NCI-H82 (cell line): ENCODE measurements at places on chromosomes 16 and 17.
A peak's percentile ranks its signal among the peaks of the same experiment; 100 is the strongest.

- DNase-seq: peak; percentile 39
Observed at GRCh38 chr17:76560036-76560876, 20.4 kb downstream of the PRCD start.

GRCh38 chr16:65202461-65202860, 80.6 kb upstream of the CDH11 start:
- DNase-seq: no peak

GRCh38 chr17:63370696-63371095, 75.4 kb downstream of the CYB561 start:
- DNase-seq: no peak

- DNase-seq: no peak
Observed at GRCh38 chr16:67782567-67783352, 23.6 kb downstream of the RANBP10 start.

- DNase-seq: peak; percentile 91
Observed at GRCh38 chr17:43907998-43908721, 824 bp upstream of the MPP2 start.

GRCh38 chr17:60248618-60249289, 99.0 kb downstream of the CA4 start:
- no peak for DNase-seq

GRCh38 chr17:76843703-76844484, 24.3 kb upstream of the MGAT5B start:
- DNase-seq: no peak

DNA sequence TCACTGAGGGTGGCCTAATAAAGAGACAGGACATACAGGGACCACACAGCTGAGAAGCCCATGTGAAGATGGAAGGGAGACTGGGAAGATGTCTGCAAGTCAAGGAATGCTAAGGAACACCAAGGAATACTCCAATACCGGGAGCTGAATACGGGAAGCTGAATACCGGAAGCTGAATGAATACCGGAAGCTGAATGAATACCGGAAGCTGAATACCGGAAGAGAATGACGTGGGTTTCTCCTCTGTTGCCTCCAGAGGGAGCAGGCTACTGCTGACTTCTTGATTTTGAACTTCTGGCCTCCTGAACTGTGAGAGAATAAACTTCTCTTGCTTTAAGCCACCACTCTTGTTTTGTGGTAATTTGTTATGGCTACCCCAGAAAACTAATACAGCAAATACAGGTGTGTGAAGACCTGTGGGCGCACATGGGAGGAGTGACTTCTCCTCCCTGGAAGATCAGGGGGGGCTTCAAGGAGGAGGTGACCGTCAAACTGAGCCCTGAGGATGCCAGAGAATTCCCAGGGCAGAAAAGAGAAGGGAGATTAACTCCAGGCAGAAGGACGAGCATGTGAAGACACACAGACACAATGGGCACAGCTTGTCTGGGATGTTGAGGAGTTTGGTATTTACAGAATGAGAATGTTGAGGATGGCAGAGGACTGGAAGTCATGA, 259.9 kb downstream of the IRF8 start:
- no peak for DNase-seq

DNA sequence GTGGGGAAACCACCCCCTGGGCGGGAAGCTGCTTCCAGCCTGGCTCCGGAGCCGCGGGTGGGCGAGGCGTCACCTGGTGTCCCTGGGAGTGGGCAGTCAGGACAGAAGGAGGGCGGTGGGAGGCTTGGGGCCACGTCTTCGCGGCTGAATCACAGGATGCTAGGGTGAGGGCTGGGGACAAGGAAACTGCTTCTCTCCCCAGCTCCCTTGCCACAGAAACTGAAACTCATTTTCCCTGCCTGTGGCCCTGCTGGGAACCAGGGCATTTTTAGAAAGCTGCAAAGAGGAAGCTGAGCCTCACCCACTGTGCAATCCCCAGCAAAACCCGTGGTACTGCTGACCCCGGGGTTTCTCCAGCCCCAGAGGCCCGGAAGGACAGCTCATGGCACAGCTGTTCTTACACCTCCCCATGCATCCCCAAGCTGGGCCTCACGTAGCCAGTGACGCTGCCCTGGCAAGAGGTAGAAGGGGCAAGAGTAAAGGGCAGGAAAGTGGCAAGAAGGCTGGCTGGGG, 8.2 kb downstream of the RHBDF2 start:
- no peak for DNase-seq

DNA sequence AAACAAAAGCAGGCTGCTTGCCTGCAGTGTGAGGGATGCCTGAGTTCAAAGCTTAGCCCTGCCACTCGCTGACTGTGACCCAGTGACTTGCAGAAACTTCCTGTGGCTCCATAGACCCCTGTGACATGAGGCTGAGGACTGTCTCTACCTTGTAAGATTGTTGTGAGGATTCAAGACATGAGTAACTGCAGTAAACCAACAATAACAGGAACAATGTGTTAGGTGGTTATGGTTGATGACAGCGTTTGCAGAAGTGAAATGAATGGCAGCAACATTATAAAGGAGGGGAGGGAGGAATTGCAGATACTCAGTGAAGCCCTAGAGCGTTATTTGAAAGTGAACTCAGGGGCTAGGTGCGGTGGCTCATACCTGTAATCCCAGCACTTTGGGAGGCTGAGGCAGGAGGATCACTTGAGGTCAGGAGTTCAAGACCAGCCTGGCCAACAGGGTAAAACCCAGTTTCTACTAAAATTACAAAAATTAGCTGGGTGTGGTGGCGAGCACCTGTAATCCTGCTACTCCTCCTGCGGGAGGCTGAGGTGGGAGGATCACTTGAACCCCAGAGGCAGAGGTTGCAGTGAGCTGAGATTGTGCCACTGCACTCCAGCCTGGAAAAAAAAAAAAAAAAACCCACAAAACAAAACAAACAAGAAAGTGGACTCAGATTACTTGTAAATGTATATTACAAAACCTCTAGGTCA, 33.5 kb upstream of the EMP2 start:
- DNase-seq: no peak

- DNase-seq: no peak
Observed at GRCh38 chr16:16137110-16137509, 86.2 kb downstream of the ABCC6 start.

- DNase-seq: no peak
Observed at GRCh38 chr16:491220-491919, 36.1 kb upstream of the CAPN15 start.

GRCh38 chr17:9893411-9894012, 11.6 kb downstream of the RCVRN start:
- DNase-seq: no peak

- no peak for DNase-seq
Observed at GRCh38 chr17:73126716-73127473, 34.4 kb upstream of the SLC39A11 start.

GRCh38 chr17:21474815-21475214, 98.7 kb downstream of the KCNJ12 start:
- no peak for DNase-seq

GRCh38 chr16:30092373-30093010, 768 bp upstream of the TBX6 start:
- DNase-seq: peak; percentile 87

DNA sequence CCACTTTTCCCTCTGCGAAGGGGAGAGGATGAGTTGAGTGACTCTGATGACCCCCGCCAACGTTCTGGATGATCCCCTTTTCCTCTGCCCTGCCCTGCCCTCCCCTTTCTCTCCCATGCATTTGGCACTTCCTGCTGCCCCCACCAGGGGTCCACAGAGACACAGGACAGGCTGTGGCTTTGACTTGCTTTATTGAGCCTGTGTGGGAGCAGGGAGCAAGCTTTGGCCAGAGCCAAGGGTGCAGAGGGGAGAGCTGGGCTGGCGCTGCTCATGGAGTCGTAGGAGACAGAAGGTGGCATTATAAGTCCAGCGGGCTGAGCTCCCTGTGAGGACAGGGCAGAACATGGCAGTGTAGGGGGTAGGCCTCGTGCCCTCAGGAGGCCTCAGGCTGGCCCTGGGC, 1.6 kb downstream of the PPY start:
- DNase-seq: peak; percentile 87

GRCh38 chr17:12429116-12429515, 236.6 kb upstream of the MYOCD start:
- no peak for DNase-seq

DNA sequence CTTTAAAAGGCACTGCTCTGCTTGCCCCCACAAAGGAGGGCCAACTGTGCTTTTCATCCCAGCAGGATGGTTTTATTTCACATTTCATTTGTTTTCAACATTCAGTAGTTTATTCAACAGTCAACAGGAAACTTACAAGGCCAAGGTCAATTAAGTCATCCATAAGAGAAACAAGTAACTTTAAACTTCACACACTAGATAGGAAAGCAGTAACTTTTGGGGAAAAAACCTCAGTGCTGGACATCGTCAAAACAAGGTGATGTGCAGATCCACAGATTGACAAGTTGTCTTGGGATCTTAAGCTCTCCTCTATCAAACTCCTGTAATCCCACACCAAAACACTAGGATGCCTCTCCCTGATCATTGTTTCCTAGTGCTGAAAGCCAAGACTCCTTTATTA, 18.5 kb downstream of the NFE2L1 start:
- DNase-seq: peak; percentile 23

DNA sequence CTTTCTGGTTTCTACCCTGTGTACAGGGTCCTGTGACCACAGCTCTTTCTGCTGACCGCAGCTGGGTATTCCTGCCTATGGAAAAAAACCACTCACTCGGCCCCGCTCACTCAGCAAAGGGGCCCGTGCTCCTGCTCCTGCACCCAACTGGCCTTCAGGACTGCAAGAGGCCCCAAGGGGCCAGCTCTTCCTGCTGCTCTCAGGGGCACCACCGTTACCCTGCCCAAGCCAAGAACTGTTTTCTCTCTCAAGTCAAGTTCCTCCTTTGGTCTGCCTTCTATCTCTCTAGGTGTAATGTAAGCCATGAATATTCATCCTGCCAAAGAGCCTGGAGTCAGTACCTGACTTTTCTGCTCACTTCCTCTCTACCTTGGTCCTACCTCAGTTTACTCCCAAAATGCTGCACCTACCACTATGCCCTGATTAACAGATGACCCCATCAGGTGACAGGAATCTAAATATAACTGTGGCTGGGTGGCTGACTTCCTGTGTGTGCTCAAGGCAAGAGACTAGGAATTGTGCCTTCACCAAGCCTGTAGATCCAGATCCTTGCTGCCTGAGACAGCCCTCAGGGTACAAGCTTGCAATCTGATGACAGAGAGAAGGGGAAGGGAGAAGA, 20.4 kb upstream of the SCIMP start:
- DNase-seq: no peak

GRCh38 chr17:14448818-14449217, 147.9 kb downstream of the HS3ST3B1 start:
- DNase-seq: no peak
